ENCODE measurements at places on chromosomes 2 and 18. TPM values are rescaled to one million over a fixed set of nuclear protein-coding genes. Genes with fewer than 3 reads are reported as not detected.

DNA sequence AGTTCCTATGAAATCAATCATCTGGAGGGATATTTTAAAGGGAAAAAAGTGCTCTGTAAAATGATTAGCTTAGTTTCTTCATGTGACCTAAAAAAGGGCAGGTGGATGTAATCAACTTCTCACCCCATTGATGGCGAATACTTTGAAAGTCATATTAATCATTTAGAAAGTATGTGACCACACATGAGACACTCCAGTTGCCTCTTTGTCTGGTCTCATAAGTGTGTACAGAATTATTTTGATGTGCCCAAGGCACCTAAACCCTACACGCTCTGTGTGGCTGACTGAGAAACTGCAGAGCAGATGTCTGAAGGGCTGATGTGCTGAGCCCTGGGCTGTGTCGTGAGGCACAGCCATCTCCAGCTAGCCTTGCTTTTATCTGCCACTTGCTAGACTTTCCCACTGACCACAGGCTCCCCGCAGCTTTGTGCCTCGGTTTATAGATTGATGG, 26.9 kb downstream of the SGPP2 start:
- ATAC-seq = peak; percentile 51

DNA sequence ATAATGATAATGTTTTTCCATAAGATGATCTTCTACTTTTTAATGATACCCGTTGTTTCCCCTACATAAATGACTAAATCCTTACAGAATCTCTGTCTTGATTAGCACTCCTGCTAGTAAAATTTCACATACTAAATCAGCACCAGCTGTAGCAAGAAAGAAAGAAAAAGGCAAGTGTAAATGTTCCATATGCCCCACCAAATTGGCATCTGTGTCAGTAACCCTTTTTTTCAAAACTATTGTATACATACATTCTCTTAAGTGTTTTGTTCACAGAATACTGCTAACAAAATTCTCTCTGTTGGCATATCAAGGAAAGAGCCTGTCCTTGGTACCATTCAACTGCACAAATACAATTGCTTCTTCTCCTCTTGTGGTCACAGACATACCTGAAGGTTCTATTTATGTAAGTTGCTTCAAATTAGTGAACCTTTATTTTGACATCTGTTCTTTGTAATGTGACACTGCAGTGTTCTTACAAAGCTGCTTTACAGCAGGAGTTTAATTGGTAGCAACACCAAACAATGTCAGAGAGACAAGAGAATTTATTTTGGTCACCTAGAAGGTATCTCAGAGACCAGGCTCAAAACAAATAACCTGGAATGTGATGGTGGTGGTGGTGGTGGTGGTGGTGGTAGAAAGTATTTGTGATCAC, 641.9 kb downstream of the ZEB2 start:
- ATAC-seq = no peak

The AGXT gene
- 0.33 TPM for total RNA-seq

DNA sequence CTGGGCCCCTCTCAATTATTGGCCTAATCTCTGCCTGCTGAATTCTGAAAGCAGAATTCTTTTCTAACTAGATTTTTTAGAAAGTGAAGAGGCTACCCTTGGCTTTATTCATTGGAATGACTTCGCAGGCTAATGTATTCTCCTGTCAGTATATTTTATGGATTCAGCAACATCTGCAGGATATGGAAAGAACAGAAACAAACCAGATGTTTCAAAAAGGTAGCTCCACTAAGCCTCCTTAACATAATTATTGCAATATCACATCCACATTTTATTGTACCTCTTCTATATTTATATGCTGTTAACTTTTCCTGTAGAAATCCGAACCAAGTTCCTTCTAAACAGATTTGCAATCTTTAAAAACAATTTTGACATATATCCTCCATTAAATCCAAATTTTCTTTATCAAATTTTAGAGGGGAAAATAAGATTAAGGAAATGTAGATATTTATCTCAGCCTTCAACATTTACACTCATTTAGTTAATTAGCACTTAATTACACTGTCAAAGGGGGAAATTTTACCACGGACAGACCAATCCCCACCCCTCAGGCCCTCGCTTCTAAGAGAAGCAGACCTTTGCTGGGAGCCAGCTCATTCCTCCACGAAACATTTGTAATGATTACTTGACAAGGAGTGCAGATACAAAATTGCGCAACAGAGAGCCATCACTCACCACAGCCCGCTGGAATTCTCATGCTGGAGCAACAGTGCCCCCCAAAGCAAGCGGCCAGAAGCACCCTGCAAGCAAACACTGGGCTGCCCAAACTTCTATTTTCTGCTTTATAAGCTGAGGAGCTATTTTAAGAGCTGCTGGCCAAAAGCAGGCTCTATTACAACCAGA, 253.4 kb downstream of the ETAA1 start:
- ATAC-seq = peak; percentile 92

The PMAIP1 gene
- 6.6 TPM for total RNA-seq

DNA sequence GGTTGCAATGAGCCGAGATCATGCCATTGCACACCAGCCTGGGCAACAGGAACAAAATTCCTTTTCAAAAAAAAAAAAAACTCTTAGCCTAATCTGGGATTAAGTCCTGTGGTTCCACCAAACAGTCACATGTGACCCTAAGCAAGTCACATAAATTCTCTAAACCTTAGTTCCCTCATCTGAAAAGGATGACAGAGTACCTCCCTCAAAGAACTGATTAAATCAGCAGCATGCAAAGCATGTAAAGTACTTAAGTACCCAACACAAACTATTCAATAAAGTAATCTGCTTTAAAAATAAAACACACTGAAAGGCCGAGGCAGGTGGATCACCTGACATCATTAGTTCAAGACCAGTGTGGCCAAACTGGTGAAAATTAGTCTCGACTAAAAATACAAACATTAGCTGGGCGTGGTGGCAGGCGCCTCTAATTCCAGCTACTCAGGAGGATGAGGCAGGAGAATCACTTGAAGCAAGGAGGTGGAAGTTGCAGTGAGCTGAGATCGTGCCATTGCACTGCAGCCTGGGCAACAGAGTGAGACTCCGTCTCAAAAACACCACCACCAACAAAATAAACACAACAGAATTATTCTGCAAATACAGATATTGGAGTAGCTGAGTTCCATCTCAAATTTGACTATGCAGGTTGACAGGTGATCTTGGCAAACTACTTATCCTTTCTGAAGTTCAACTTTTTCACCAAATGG, 7.0 kb downstream of the USP34 start:
- ATAC-seq = no peak

DNA sequence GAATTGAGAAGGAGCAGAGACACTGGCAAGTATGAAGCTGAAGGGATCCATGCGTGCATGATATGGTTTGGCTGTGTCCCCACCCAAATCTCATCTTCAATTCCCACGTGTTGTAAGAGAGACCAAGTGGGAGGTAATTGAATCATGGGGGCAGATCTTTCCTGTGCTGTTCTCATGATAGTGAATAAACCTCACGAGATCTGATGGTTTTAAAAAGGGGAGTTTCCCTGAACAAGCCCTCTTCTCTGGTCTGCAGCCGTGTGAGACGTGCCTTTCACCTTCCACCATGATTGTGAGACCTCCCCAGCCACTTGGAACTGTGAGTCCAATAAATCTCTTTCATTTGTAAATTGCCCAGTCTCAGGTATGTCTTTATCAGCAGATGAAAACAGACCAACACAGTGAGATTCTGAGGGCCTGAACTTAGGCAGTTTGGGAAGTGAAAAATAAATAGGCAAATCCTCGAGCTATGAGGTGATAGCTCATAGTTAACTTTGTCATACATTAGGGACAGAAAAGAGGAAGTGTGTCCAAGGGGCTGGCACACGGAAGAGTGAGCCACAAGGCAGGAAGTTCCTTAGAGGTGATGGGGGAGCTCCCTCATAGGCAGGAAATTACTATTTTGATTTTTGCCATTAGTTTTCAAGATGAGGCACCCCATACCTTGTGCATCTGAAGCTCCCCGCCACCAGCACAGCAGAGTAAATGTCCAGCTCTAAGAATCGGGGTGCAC, 658.8 kb upstream of the ID2 start:
- no peak for ATAC-seq

The CCDC178 gene
- 0.09 TPM for total RNA-seq

DNA sequence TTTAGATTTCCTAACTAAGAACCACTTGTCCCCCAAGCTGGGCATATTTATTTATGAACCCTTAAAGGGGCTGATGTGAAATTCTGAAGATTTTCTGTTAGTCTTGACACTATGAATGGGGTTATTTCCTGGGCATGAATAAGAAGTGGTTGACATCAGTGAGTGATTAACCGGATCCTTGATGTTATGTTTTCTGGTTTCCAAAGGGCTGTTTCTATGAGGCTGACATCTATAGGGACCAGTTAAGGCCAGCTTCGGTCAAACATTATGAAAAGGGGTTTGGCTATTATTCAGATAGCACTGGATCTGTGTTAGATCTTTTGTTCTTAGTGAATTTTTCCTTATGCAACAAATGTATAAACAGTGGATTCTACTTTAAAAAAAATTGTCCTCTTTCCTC, 443.7 kb upstream of the SPRED2 start:
- ATAC-seq = peak; percentile 69

GRCh38 chr2:113114224-113114945, 13.0 kb upstream of the IL1RN start:
- ATAC-seq = no peak

GRCh38 chr18:22604390-22604985, 186.8 kb upstream of the CTAGE1 start:
- no peak for ATAC-seq

DNA sequence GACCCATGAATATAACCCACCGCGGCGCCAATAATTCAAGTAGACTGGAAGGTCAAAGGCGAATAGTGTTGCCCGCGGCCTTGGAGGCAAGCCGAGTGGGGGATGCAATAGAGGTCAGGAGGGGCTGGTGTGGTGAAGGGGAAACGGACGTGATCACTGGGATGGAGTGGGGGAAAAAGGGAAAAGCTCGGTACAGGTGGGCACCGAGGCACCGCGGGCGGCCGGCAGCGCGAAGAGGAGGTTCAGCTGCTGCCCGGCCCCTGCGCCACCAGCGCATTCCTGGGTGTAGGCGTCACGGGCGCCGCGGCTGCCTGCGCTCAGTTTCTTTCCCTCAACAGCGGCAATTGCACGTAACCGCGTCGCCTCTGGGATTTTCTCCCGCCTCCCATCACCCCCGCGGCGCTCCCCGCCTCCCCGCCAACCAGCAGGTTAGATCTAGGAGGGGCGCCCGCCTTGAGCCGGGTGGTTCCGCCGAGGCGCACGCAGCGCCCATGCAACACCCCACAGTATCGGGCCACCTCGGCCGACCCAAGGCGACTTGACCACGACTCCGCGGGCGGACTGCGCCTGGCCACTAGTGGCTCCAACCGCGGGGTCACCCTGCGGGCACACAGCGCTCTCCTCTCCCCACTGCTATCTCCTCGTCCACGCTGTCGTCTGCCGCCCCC, 1.5 kb downstream of the RND3 start:
- ATAC-seq = peak; percentile 22

- no peak for ATAC-seq
These were observed 193.8 kb downstream of the GULP1 start for GRCh38 chr2:188485496-188485895.

The ONECUT2 gene
- total RNA-seq = 18.0 TPM

DNA sequence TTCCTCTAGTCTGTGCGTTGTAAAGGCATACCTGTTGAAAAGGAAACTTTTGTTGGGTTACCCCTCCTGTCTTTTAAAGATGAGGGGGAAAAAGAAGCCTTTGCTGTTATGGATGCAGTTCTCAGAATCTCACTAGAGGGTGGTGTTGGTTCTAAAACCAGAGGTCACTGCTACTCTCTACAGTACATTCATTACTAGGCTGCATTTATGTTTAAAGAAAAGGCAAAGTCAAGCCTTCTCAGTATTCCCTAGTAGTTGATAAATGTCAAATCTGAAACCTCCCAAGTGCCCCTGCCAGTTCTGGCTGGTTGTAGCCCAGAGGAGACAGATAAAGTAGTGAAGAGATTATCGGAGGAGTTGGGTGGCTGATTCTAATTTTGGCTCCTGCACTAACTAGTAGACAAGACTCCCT, 1.4 kb upstream of the PLCL1 start:
- ATAC-seq = peak; percentile 6

DNA sequence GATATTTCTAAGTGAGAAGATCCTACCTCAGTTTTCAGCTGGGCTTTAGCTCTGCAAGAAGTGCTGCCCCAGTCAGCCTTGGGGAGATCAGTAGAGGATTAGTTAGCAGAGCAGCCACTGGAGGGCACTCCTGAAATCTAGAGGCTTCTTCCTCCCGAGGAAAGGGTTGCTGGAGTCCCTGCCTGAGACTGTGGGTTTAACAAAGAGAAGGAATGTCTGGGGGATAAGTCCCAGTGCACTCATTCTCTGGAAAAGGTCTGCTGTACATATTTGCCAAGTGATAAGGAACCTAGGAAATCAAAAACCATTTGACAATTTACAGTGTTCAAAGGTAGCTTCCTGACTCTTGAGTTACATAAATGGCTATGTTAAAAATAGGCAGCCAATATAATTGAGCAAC, 207.2 kb downstream of the SLC8A1 start:
- ATAC-seq = peak; percentile 58

- ATAC-seq = no peak
These were observed 129.2 kb downstream of the MYO1B start for GRCh38 chr2:191374366-191374765.

- ATAC-seq = no peak
These were observed 695.4 kb upstream of the ID2 start for GRCh38 chr2:7986431-7986830.

The NT5DC4 gene
- not detected for total RNA-seq

The SOWAHC gene
- total RNA-seq = 8.4 TPM

GRCh38 chr18:8609659-8610458, 622 bp downstream of the RAB12 start:
- peak; percentile 35 for ATAC-seq

The RNF138 gene
- 27.6 TPM for total RNA-seq

The GKN1 gene
- total RNA-seq = not detected

The LCT gene
- 0.11 TPM for total RNA-seq

DNA sequence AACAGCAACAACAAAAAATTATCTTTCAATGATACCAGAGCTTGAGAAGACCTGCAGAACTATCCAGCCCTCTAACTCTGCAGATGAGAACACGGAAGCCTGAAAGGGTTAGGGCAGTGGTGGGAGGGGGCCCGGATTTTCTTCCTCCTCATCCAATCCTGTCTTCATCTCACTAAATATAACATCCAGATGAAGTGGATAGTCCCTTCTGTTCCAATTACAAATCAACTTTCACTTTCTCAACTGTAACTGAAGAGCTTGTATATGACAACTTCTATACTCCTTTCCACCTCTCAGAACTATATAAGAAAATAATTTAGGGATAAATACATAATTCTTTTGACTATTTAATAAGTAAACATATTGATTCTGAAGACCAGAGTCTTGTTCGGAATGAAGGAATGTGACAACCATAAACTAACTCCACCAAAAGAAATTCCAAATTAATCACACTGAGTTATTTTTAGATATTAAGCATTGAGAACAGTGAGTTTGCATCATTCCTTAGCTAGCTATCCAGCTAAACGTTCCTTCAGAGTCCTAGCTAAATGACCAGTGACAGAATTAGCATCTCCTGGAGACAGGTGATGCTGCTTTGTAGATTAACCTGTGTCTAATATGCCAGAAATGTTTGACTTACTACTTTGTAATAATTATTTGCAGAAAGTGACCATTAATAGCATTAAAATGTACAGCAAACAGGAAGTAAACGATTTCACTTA, 32.7 kb downstream of the SFT2D3 start:
- ATAC-seq = no peak

The CELF4 gene
- total RNA-seq = 7.2 TPM

The KHK gene
- total RNA-seq = 3.2 TPM

- no peak for ATAC-seq
These were observed 164.3 kb downstream of the MTCL1 start for GRCh38 chr18:8869696-8870095.

Data from motor neuron (in vitro differentiated cells).